Inflammatory macrophage treated with lipopolysaccharide for 4 hours (primary cell): ENCODE measurements at places on chromosomes 12 and 14.

DNA sequence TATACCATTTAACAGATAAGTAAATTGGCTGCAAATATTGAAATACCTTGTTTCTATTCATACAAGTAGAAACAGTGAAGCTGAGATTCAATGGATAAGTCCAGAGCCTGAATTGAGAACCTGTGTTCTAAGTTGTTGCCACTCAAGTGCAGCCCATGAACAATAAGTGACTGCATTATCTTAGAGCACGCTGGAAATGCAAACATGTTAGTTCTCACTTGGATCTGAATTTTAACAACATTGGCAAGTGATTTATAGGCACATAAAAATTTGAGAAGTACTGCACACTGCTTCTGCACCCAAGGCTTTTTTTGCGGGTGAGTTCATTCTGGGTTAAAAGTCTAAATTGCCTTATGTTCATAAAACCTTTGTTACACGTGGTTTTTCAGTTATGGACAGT lies 484.3 kb downstream of the NAV3 start:
- no peak for DNase-seq

DNA sequence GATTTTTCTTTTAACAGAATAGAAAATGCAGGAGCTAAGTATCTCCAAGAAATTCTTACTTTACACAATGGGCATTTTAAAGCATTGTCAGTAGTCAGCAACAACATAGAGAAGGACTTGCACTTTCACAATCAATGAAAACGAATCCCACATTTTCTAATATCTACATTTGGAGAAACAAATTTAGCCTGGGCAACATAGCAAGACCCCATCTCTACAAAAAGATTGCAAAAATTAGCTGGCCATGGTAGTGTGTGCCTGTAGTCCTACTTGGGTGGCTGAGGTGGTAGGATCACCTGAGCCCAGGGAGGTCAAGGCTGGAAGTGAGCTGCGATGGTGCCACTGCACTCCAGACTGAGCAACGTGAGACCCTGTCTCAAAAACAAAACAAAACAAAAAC lies 30.6 kb upstream of the C2CD5 start:
- no peak for DNase-seq

GRCh38 chr12:116859079-116859478 lies 22.2 kb downstream of the HRK start:
- no peak for DNase-seq

- DNase-seq = no peak
Observed at GRCh38 chr12:5585178-5585577, 153.3 kb downstream of the NTF3 start.

DNA sequence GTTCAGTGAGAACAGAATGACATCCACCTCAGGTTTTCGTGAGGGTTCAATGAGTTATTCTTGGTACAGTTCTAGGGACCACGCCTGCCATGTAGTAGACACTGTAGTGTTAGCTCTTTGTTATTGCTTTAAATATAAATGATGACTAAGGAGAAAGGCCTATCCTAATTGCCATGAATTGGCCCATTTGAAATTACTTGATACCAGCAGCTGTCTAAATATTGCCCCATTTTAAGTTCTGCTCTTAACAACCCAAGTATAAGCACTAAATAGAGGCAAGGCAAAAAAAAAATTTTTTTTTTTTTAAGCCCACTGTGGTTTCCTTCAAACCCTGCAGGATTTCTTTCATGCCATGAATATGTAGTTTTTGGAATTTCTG lies 84.5 kb downstream of the BORCS5 start:
- DNase-seq = no peak

GRCh38 chr12:85130646-85131045 lies 94.5 kb downstream of the LRRIQ1 start:
- no peak for DNase-seq

DNA sequence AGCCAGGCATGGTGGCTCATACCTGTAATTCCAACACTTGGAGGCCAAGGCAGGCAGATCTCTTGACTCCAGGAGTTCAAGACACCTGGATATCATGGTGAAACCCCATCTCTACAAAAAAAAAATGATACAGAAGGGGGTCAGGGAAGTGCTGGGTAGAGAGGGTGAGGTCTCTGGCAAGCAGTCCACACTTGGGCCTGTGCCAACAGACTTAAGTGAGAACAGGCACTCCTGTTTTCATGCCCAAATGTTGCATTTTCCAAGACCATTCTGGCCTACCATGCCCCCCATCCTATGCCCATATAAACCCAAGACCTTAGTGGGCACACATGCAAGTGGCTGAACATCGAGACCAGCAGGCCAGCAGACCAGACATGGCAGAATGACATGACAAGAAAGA lies 16.0 kb upstream of the CMAS start:
- no peak for DNase-seq

DNA sequence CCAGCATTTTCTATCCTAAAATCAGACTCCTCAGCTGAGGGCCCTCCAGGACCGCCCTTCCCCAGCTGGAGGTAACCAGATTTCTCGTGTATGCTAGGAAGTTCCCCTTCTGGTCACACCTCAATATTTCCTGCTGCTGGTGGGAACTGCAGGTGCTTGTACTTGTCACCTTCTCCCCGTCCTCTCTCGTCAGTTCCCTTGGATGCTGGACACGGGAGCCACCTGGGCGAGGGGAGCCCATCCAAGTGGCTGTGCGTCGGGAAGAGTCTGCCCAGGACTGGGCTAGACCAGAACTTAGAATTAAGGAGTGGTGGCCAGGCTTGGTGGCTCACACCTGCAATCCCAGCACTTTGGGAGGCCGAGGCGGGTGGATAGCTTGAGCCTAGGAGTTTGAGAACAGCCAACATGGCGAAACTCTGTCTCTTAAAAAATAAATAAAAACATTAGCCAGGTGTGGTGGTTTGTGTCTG lies 23.2 kb upstream of the KIF26A start:
- no peak for DNase-seq

- no peak for DNase-seq
Observed at GRCh38 chr12:124861492-124861891, 2.2 kb downstream of the SCARB1 start.

GRCh38 chr14:105888784-105889665 lies 362.6 kb downstream of the TMEM121 start:
- no peak for DNase-seq
